Astrocyte (in vitro differentiated cells and primary cell): ENCODE measurements at places on chromosomes 11 and 22. TPM values are rescaled to one million over a fixed set of nuclear protein-coding genes. Genes with fewer than 3 reads are reported as not detected.

The MOV10L1 gene
- total RNA-seq, result 0.61 and 0.62 TPM in 2 replicates

The PATE4 gene
- total RNA-seq, result not detected in 2 replicates

The HBG2 gene
- total RNA-seq, result not detected in 2 replicates

The PKDREJ gene
- total RNA-seq, result not detected in 2 replicates

The ISX gene
- not detected in 2 replicates for total RNA-seq

The TRIM64 gene
- total RNA-seq, result 0.10 and 0.18 TPM in 2 replicates

The CRYAB gene
- 4.1 and 5.7 TPM in 2 replicates for total RNA-seq

The TRIM66 gene
- 7.3 and 8.8 TPM in 2 replicates for total RNA-seq

The OR2AG2 gene
- 0.07 and 0.27 TPM in 2 replicates for total RNA-seq
